GM18507 (cell line): ENCODE measurements at places on chromosomes 2 and 18.

DNA sequence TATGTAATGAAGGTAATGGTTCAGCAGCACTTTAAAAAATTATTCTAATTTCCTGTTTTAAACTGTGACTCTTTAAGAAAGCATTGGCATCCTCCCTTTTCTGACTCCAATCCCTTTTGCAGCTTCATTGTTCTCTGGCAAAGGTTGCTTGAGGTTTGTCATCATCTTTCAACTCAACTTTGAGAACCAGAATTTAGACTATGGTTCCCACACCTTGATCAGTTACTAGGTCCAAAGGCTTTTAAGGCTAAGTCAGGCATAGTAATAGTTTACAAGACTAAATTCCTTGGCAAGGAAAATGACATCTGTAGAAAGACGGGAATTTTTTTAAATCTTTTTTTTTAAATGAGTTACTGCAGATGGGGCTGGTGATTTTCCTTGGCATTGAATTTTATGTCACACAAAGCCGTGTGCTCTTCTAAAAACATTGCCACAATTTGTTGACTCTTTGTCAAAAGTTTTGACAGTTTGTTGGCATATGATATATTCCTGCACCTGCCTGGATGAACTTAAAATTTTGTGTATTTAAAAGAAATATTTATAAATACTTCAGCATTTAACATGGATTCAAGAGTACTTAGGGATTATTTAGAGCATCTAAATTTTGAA lies 451.0 kb downstream of the MEIS1 start:
- no peak for DNase-seq

DNA sequence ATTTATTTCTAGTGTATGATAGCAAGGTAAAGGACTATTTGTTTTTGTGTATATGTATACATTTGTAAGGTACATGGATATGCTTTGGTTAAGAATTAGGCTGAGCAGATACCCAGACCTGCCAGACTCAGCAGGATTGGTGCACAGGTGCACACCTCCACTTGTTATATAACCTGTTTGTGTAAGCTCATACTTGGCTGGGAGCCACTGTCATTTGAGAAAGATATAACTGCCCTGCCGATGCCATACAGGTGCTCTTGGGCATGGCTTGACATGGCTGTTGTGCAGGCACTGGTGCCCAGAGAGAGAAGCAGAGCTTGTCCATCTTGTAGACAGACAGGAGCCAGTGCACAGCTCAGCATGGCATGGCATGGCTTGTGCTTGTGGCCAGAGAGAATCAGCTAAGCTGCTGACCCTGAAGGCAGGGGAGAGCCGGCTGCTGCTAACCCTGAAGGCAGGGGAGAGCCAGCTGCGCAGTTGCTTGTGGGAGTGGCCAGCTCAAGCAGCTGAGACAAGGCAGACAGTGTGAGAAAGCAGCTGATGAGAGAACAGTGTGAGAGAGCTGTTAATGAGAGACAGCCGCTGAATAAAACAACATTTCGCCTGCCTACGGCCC lies 136.5 kb downstream of the RNF144A start:
- no peak for DNase-seq

- no peak for DNase-seq
These were observed 772.3 kb downstream of the LRRTM4 start for GRCh38 chr2:76749858-76750257.

- no peak for DNase-seq
These were observed 138.3 kb downstream of the ZBTB7C start for GRCh38 chr18:48270929-48271328.

GRCh38 chr2:218398437-218399390 lies 954 bp upstream of the CTDSP1 start:
- no peak for DNase-seq

DNA sequence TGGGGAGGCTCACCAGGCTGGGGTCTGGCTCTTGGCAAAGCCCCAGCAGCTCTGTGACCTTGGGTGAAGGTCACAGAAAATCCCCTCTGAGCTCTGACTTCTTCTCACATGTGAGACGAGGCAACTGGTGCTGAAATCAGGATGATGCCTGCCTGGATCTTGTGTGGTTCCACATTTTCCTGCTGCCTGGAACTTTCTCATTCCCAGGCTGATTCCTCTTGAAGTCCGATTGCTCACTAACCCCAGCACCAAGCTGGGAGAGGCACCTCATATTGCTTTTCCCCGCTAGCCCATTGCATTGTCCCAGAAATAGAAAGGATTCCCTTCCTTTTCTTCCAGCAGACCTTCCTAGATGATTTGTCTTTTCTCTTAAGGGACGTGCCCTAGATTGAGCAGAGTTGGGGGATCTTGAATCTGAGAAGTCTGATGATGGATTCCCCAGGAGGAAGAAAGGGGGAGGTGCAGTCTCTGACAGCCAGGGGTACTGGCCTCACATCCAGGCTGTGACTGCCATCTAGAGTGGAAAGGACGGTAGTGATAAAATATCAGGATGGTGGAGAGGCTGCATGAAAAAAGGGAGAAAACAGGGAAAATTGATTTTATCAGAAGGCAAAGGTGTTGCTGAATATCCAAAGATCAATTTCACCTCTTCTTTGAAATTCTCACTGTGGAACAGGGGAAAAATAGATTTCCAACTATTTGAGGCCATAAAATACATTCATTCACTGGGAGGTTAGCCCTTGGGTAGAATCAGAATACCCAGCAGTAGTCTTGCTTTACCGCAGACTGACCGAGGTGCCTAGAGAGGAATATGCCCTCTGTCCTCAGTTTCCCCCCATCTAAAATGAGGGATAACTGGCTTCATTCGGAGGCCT lies 96.3 kb downstream of the FAM210A start:
- peak; percentile 72 for DNase-seq

- no peak for DNase-seq
These were observed at the start of gene MCFD2 for GRCh38 chr2:46915281-46915810. TSS of gene MCFD2 (minus strand) at chr2:46915806. CDS start at chr2:46909171, 6,635 bp downstream.

GRCh38 chr2:48856657-48857056 lies 101.1 kb upstream of the LHCGR start:
- DNase-seq: no peak

DNA sequence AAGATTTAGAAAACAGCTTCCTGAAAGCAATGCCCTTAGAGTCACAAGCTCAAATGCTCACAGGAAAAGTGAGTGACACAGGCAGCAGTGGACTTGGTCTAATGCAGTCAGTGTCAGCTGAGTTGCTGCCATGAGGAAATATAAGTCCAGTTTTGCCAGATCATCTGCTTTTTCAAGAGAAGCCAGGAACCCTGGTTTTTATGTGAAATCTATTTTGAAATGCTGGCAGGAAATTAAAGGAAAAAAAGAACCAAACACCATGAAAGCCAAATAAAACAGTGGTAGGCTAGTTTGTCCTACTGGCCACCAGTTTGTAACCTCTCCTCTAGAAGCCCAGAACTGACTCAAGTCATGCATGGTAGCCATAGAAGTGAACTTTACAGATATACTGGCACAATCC lies 109.2 kb downstream of the THADA start:
- DNase-seq: no peak

GRCh38 chr2:60366135-60366712 lies 187.2 kb downstream of the BCL11A start:
- DNase-seq: no peak

DNA sequence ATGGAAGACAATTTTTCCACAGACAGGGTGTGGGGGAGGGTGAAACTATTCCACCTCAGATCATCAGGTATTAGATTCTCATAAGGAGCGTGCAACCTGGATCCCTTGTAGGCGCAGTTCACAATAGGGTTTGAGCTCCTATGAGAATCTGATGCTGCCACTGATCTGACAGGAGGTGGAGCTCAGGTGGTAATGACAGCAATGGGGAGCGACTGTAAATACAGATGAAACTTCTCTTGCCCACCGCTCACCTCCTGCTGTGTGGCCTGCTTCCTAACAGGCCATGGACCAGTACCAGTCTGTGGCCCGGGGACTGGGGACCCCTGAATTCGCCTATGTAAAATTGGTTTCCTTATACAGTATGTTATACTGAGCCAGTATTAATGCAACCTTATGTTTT lies 27.3 kb upstream of the E2F6 start:
- no peak for DNase-seq

DNA sequence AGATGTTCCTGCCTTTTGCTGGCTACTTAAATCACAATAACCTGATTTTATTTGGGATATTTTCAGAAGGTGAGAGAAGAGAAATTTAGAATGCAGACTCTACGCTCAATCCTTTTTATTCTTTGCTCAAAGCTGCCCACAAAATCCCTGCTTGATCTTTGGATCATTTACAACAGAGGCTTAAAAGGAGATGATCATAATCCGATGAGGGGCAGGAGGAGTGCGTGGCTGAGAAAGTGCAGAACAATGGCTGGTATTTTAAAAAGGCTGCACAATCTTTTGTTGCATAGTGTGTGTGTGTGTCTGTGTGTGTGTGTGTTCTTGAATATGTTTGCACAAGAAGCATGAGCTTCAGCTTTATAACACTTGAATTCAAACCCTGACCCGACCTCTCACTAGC lies 256.3 kb upstream of the MYT1L start:
- DNase-seq: no peak

DNA sequence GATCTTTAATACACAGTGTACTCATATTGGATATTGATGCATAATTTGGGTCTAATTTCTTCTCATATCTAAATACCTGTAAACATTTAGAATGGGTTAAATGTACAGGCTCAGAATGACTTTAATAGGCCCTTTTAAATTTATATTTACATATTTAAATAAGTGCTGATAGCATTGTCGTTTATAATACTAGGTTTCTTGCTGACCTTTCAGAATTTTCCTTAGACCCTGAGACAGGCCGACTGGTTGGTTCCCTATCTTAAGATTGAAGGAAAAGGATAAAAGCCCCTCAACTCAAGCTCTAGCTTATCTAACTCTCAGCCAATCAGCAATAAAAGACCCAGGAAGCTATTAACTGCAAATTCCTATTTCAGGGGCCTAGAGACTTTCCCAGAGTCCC lies 67.8 kb upstream of the HNMT start:
- DNase-seq: no peak

DNA sequence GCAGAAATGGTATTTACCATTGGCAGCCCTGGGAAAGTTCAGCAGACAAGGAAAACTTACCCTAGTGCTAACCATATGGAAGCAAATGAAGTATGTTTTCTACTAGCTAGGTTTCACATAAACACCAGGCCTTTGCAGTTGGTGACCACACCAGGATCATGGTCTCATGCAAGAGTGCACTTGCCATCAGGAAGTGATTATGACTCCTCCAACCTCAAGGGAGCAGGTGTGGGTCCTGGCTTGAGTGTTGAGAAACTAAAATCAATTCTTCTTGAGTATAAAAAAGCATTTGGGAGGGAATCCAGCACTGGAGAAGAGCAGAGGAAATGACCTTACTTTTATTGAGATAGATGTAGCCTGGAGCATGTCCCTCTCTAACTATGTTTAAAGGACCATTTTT lies 56.8 kb upstream of the SPAG16 start:
- no peak for DNase-seq

DNA sequence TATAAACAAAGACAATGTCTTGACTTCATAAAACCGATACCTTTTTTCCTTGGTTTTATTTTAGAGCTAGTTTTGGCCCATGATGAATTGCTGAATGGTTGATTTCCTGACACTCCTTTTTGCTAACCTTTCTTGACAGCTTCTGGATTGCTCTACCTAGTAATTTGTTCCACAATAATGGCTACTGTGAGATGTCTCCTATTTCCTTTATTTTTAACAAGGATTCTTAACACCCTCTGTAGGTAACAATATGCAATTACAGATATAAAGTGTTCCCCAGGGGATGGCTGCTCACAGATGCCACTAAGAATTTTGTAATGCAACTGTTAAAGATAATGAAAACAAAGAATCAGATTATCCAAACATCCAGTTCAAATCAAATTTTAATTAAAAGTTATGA lies 100.8 kb upstream of the ATP5MC3 start:
- peak; percentile 2 for DNase-seq

- no peak for DNase-seq
These were observed 21.6 kb upstream of the LYPD1 start for GRCh38 chr2:132691556-132691955.

GRCh38 chr2:25566694-25567093 lies 106.7 kb downstream of the DTNB start:
- peak; percentile 26 for DNase-seq

DNA sequence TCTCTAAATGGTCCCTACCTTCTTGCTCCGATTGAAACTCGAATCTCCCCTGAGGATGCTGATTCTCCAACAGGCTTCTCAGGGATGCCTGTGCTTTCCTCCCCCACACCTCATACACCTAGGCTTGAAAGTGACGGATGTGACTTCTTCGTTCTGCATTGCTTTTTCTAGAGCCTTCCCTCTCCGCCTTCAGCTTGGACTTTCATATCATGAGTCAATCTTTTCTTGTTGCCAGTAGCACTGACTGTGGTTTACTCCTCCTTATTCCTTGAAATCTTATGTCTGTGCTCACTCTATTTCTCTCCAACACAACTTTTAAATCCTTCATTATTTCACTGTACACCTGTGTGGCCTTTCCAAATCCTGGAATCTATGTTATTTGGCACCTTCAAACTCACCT lies 451.4 kb downstream of the TMX3 start:
- no peak for DNase-seq

- DNase-seq: no peak
These were observed 51.6 kb downstream of the HNRNPLL start for GRCh38 chr2:38551171-38551570.

DNA sequence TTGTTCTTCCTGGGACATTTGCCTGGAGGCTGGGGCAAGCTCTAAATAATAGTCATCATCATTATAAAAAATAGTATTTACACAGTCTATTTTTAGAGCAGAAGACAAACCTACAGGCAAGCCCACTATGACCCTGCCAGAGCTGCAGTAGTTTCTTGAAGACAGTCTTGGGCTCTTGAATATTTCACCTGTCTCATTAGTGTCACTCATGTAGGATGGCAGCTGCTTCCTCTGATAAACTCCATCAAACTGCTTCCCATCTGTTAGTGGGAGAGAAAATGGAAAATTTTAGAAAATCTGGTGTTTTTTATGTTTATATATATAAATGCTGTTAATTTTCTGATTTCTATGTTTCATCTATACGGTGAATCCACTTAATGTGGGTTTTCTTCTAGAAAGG lies 8.5 kb upstream of the CYRIA start:
- DNase-seq: no peak

DNA sequence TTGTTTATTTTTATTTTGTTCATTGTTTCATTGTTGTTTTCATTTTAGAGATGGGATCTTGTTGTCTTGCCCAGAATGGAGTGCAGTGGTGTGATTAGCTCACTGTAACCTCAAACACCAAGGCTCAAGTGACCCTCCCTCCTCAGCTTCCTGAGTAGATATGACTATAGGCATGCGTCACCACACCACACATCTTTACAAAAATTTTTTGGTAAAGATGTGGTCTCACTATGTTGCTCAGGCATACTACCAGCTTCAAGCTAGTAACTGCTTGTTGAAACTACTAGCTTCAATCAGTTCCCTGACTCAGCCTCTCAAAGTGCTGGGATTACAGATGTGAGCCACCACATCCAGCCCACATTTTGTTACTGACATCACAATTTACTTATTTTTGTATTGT lies 14.8 kb downstream of the FAM237A start:
- no peak for DNase-seq
